ENCODE measurements at places on chromosomes 5 and 9.

DNA sequence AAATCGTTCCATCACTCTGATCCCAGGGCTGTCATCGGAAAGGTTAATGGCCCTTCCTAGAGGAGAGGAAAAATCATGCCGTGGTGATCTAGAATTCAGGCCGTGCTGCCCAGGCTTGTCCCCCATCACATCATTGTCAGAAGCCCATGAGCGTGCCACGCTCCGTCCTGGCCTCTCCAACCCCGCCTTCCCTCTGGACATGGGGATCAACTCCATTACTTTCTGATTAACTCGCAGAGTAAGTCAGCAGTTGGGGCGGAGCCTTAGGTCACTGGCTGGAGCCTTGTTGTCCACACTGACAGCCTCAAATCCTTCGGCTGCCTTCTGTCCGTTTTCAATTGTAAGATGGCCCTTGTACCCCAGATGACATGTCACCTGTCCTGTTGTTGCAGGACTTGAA is 75.0 kb downstream of the MVB12B start:
- DNase-seq = no peak

DNA sequence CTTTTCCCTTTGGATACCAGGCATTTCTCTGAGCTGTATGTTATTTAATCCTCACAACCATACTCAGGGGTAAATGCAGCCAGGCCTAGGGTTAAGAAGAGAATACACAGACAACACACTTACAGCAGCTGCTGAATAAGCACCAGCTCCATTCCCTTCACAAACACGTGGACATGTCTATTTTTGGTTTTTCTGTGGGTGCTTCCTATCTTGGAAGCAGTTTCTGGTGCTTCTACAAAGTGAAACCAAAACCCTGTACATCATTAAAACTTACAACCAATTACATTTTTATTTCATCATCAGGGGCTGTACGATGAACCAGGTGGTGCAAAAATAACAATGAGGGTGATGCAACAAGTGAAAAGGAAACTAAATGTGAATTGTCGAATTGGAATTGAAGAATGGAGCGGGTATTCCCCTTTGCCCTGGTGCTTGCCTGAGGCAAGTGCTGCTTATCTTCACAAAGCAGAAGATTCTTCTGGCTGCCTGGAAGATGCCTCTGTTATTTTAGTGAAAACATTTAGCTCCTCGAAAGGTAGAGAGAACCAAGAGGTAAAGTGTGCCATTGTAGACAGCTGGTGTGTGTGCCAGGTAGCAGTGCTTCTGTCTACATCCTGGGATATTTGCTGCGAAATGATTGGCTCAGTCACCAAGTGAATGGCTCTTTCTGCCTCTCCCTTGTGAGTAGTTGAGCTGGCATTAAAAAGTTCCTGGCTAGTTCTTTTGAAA is 18.6 kb upstream of the IFNB1 start:
- DNase-seq = peak; percentile 57

GRCh38 chr5:132901036-132901435 is 27.6 kb downstream of the LEAP2 start:
- DNase-seq = no peak

GRCh38 chr5:88677376-88677895 is 205.5 kb downstream of the MEF2C start:
- no peak for DNase-seq

Data from naive B cell (primary cell).